ENCODE measurements at places on chromosomes 1 and 21.

- DNase-seq: no peak
These were observed 136.1 kb upstream of the ERRFI1 start for GRCh38 chr1:8162168-8162567.

- no peak for DNase-seq
These were observed 7.3 kb downstream of the BOLA1 start for GRCh38 chr1:149906570-149907075.

DNA sequence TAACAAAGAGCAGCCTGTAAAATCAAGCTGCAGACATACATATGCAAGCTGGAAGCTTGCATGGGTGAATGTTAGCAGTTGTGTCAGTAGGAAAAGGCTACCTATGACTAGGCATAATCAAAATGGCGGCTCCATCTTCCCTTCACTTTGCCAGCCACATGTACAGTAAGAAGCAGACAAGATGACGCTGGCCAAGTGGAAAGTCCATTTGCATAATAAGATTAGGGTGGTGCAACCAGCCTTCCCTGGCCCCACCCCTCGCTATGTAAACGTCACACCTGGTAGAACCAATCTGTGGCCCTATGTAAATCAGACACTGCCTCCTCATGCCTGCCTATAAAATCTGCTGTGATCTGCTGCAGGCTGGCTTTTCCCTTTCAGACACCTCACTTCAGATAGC, 171.9 kb upstream of the USP25 start:
- DNase-seq: no peak

DNA sequence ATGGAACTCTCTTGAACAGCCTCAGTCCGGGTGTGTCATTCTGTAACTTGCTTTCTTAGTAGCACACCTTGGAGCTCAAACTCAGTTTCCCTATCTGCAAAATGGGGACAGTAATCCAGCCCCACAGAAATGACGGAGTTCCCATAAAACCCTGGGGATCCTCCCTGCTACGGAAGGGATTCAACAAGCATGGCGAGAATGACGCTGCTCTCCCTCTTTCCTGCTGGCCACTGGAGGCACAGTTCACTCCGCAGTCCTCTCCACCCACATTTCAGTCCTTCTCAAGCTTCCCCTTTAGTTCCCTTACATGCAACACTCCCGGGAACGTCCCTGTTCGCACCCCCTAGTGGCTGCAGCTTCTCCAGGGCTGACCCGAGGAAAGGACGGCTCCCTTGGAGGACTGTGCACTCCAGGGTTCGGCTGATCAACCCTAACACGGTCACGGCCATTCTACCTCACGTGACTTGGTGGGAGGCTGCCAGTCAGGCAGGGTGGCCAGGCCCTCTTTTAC, 20.6 kb downstream of the RUNX3 start:
- no peak for DNase-seq

- DNase-seq: no peak
These were observed 17.5 kb downstream of the PTGFRN start for GRCh38 chr1:116927049-116927798.

All from fibroblast of skin of left quadriceps (primary cell).